ENCODE measurements at places on chromosomes 4 and X. TPM values are rescaled to one million over a fixed set of nuclear protein-coding genes. Genes with fewer than 3 reads are reported as not detected.

DNA sequence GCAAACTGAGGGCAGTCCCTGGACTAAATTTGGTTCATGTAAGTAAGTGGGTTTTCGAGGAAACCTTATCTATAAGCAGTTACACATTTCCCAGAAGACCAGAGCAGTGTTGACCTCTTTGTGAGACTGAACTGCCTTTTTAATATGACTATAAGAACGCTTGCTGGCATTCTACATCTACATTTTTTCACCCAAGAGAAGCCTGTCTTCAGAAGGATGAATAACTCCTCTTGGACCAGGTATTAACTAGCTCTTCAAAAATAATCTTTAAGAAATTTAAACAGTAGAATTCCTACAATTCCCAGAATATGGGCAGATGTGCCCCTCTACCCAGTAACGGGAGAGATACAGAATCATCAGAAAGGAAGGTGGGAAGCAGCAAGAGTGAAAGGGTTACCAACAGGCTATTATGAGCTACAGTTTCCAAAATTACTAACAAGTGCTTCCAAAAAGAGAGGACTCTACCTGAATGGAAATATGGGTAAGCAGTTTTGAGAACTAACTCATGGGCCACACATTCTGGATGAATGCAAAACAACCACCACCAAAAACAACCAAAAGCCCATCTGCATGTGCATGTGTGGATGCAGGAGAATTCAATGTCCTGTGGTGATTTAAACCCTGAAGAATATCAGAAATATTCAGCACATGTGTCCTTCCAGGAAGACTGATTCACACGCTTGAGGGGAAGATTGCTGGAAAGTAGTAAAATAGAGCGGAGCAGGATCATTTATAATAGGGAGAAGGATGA is 17.4 kb downstream of the BBS12 start:
- no peak for DNase-seq

- DNase-seq = no peak
Observed at GRCh38 chr4:185542626-185543315, 7.5 kb upstream of the PDLIM3 start.

- DNase-seq = no peak
Observed at GRCh38 chr4:140260227-140260626, 106.2 kb upstream of the MAML3 start.

TRIM2 gene
- 1.5 TPM for polyA plus RNA-seq

GRCh38 chrX:111650845-111651244 is 30.1 kb upstream of the ALG13 start:
- DNase-seq = no peak

- DNase-seq = no peak
Observed at GRCh38 chr4:166733686-166734085, 500.6 kb downstream of the SPOCK3 start.

DNA sequence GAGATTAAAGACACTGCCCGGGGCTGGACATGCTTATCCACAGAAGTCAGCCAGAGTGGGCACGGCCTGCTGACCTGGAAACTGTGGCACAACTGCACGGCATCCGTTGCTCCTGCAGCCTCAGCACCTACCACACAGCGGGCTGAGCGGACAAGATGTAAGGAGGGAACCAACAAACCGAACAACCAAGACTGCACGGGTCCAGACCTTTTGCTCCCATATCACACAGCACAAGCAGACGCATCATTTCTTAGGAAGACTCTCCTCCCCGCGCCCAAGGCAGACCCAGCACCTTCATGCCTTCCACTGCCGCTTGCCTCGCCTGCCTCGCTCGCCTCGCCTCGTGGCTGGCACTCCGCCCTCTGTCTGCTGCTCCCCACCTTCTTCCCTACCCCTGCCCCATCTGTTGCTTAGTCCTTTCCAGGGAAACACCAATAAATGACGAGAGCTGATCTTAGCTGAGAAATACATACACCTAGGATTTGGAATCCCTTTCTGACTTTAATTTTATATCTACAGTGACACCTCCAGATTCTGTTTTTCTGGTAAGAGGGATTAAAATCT is 79.0 kb downstream of the AFAP1 start:
- DNase-seq = no peak

XPNPEP2 gene
- polyA plus RNA-seq = 1.2 TPM

GRCh38 chrX:11579636-11580600 is 85.8 kb downstream of the ARHGAP6 start:
- no peak for DNase-seq

- no peak for DNase-seq
Observed at GRCh38 chr4:5976431-5976830, 41.8 kb downstream of the C4orf50 start.

GRCh38 chr4:162871990-162872389 is 294.7 kb downstream of the NAF1 start:
- no peak for DNase-seq

GRCh38 chrX:21735038-21735767 is 22.7 kb downstream of the SMPX start:
- no peak for DNase-seq

STPG2 gene
- not detected for polyA plus RNA-seq

GRCh38 chr4:173669460-173670179 is 139.6 kb upstream of the HAND2 start:
- no peak for DNase-seq

GRCh38 chr4:160825644-160826338 is 1338.0 kb downstream of the FSTL5 start:
- DNase-seq = no peak

DNA sequence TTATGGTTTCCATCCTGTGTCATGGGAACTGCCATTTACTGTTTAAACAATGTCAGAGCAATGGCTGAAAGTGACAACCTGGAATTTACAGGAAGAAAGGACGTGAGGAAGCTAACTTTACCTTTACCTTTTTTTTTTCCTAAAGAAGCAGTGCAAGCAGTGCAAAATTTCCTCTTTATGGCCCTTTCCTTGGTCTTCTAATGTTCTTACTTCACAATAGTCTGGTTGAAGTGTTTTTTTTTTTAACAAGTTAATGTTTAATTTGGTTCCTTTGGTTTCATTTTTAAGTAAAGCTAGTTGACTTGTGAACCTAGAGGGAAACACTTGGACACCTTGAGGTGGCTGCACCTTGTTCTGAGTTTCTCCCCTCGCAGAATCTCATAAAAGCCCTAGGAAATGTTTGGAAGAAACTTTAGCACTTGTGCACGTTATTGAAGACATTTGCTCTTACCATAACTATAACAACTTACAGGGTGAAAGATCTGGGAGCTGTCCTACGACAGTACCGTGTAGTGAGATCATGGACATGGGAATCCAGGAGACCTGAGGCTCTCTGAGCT is 1.8 kb downstream of the SGMS2 start:
- DNase-seq = no peak

USP27X gene
- polyA plus RNA-seq = 0.69 TPM

DNA sequence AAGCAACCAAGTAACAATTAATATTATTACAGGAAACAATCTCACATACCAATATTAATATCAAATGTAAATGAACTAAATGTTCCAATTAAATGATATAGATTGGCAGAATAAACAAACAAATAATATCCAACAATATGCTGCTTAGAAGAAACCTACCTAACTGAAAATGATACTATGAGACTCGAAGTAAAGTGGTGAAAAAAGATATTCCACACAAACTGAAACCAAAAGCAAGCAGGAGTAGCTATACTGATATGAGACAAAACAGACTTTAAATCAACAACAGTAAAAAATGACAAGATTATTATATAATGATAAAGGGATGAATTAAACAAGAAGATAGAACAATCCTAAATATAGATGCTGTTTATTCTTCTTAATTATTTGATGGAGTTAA is 140.1 kb downstream of the SPANXN4 start:
- no peak for DNase-seq

BEX2 gene
- polyA plus RNA-seq = 68.6 TPM

- no peak for DNase-seq
Observed at GRCh38 chr4:15912236-15912635, 26.3 kb downstream of the FGFBP1 start.

GRCh38 chr4:87844452-87844851 is 11.7 kb downstream of the MEPE start:
- no peak for DNase-seq

DNA sequence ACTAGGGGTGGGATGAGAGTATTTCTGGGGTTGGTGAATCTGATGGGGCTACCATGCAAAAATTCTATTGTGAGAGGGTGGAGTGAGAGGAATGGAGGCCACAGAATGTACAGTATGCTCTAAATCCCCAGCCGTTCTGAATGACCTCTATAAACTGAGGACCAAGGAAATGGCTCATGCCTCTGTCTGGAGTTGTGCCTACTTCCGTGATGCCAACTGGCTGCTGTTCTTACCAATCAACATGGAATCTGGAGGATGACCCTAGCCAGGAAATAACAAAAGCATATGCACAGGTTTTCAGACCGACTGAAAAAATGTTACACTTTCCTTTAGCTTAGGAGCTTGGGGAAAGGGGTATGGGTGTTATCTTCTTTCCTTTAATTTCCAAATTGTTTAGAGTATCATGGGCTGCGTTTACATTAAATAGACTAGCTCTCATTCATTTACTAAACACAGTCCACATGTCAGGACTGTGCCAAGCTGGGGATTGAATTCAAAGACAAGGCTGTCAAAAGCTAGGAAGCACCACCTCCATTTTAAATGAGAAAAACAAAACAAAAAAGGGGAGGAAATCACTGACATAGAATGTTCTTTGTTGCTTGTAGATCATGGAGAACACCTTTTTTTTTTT is 20.2 kb upstream of the CCKAR start:
- no peak for DNase-seq

Data from CD8-positive, alpha-beta memory T cell (primary cell).